ENCODE measurements at places on chromosomes 13 and 19.

GRCh38 chr13:26872525-26873385 lies 112.2 kb upstream of the GPR12 start:
- peak; percentile 26 for DNase-seq

DNA sequence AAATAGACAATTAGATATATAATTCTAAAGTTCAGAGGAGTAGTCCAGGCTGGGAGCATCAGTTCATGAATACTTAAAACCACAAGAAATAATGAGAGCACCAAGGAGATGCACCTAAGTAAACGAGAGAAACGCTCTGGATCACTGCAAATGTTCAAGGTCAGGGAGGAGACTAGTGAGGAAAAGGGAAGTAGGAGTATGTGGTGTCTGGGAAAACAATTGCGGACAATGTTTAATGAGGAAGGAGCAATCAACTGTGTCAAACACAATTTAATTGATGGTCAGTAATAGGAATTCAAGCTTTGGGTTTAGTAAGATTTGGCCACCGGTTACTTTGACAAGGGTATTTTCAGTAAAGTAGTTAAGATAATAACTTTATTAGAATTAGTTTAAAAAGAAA lies 652.2 kb downstream of the DACH1 start:
- no peak for DNase-seq

- DNase-seq: no peak
These were observed 495 bp downstream of the DCLK1 start for GRCh38 chr13:36130552-36131221.

DNA sequence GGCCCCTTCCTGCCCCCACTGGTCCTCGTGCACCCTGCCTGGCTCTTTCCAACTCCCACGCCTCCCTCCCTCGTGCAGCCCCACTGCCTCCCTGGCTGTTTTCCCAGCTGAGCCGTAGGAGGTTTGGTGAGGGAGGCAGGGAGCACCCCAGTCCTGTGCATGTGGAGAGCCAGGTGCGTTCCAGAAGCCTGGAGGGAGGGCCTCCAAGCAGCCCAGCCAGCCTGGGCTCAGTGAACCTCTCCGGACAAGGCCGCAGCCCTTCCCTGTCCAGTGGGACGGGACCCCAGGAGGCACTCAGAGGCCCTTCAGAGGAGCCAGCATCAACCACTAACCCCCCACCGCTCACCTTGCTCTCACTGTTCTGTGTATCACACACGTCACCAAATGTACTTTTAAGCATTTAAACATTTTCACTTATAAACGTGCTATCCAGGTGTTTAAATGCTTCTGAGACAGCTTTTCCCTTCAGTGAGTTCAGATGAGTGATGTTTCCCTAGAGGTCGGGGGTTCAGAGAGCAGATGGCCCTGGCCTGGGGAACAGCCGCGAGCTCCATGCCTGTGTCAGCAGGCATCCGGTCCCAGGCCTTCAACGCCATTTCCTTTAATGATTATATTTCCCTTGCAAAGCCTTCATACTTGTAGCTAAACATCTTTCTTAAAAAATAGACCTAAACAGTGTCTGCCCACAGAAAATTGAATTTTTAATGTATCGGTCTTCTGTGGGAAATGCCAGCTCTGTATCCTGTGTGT lies 122.6 kb downstream of the ATP11A start:
- no peak for DNase-seq

DNA sequence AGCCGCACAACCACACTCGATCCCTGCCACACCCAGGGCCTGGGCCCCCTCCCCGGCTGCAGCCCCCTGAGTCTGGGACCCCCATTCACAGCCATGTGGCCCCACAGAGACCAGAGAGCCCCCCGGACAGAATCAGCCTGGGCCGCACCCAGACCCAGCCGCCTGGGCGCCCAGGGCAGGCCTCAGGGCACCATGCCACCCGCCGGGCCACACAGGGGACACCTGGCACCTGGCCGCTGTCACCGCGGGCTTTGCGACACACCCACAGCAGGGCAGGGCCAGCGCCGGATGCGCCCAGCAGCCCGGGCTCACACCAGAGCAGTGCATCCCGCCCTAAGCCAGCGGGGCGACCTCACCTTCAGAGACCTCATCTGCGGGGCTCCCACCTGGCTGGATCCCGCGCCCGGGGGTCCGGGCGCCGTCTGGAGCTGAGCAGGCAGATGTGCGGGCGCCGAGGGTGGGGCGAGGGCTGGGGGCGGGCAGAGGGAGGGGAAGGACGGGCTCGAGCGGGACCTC lies 443 bp downstream of the TBXA2R start:
- DNase-seq: peak; percentile 64

- no peak for DNase-seq
These were observed 429.6 kb downstream of the RFC3 start for GRCh38 chr13:34247596-34247995.

DNA sequence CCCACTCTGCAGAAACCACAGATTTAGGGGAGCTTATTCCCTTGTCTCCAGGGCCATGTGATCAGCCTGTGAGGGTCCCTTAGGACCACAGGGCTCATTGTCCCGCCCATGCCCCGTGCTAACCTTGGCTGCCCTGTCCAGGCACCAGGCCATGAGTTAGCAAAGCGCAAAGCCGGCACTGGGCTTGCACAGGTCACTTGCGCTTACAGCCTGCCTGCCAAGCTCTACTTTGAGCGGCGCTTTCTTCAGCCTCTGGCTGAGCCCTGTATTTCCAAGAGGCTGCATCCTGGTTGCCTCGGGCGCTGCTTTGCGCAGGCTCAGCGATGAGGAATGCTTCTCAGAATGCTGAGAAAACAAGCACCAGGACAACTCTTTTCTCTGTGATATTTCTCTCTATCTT lies 188.0 kb downstream of the TDRD3 start:
- no peak for DNase-seq

DNA sequence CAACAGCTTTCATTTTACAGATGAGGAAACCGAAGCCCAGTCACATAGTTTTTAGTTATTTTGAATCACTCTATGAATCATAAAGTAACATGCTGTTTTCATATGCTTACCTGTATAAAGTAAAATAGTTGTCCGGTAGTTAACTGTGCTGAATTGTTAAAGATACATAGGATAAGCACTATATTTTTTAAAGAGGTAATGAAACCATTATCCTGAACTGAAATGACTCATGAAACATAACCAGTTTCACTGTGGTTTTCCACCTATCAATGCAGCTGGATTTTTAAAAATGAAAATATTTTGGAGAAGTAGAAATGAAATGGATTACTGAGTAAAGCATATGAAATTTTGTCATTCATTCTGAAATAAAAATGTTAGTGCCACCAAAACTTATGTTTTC lies 655.0 kb downstream of the OLFM4 start:
- DNase-seq: no peak

DNA sequence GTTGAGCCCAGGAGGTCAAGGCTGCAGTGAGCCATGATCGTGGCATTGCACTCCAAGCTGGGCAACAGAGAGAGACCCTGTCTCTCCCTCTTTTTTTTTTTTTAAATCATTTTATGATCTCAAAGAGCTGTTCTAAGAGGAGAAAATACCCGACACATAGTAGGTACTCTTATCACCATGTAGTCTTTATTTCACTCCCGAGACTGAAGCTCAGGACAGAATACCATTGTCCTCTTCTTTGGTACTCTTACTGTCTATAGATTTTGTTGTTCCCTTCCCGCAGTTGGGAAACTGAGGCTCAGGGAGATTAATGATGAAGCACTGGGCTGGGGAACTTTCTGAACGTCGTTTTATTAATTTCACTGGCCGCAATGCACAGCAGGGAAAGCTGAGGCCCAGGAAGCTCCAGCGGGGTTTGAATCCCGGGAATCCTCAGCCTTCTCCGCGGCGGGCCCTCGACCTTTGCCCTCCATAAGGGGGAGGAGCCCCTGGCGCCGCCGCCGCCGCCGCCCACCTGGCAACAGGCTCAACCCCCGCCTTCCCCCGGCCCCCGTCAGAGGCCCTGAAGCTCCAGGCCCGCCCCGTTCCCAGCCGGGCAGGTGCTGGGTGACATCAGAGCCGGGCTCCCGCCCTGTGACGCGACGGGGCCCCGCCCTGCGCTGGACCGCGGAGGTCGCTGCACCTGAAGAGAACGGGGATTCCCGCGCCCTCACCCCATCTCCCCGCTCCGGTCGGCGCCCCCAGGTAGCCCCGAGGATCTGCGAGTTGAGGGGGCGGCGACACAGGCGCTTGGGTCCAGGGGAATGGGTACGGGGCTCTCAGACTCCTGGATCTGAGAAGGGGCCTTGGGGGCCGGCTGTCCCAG lies 1.6 kb downstream of the MYH14 start:
- no peak for DNase-seq

GRCh38 chr13:75579529-75579928 lies 29.9 kb downstream of the UCHL3 start:
- no peak for DNase-seq

DNA sequence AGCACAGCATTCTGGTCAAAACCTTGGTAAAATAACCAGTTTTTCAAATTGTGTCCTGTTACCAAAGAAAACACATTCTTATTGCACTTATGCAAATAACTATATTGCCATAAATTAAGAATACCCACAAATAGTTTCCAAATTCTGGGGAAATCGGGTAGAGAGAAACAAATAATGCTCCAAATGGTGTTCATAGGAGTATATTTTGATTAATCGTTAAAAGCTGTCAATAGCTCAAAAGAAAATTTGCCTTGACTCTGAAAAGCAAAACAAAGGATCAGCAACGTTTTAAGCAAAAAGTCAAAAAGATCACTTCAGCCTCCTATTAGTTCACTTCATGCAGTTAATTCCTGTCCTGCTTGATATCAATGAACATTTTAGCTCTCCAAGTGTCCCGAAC lies 22.2 kb upstream of the CEACAM21 start:
- DNase-seq: no peak

GRCh38 chr13:68714292-68714691 lies 1393.3 kb upstream of the ATXN8OS start:
- no peak for DNase-seq

GRCh38 chr13:67277581-67277980 lies 47.4 kb upstream of the PCDH9 start:
- no peak for DNase-seq

GRCh38 chr19:46232029-46232428 lies 2.5 kb downstream of the IGFL1 start:
- DNase-seq: no peak

DNA sequence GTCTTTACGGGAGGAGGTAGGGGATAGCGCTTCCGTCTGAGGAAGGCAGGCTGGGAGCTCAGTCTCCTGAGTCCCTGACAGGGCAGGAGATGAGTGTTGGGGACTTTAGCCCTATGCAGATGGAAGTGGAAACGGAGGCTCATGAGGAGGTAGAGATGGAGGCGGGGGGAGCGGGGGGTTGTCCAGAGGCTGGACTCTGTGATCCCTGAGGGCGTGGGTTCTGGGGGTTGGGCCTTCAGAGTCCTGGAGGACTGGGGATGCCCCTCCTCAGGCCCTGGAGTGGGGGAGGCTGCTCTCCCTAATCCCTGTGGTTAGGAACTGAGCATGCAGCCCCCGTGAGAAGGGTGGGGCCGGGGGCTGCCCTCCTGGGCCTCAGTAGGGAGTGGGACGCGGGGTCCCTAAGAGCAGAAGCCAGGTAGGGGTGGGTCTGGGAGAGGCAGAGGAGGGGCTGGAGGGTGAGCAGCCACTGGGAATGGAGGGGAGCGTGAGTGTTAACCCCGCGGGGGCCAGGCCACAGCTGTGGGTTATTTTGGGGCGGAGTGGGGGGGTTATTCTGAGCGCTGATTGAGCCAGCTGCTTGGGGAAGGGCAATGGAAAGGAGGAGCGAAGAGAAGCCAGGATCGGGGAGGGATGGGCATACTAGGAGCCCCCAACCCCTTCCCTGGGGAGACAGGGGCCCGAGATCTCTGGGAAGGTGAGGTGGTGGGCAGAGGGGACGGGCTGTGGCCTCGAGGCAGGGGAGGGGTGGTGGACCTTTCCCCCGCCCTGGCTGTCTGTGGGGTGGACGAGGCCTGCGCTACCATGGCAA lies 2.8 kb downstream of the GRIN2D start:
- no peak for DNase-seq

- no peak for DNase-seq
These were observed 8.0 kb upstream of the SOX1 start for GRCh38 chr13:112058941-112059340.

GRCh38 chr19:5147978-5148793 lies 179.3 kb downstream of the KDM4B start:
- DNase-seq: no peak

DNA sequence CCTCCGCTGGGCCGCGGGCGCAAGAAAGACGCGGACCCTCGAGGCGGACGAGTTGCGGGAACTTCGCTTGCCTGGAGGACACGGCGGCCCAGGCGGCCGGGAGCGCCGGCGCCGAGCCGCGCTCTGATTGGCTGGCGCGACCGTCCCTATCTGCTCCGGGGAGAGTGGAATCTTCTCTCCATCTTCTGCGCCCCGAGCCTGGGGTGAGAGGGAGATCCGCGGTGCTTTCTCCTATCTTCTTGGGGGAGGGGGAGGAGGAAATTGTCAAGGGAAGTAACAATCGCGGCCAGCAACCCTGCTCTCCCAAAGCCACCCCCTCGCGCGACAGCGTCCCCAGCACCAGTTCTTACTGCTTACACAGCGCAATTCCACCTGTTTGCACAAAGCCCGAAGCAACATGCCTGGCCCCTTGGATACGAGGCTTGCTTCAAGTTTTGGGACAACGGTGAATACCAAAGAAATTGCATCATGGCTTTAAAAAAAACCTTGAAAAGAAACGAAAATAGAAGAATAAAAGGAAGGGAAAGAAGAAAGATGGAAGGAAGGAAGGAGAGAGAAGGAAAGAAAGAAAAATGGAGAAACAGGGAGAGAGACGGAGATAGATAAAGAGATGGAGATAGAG lies 4.8 kb downstream of the SOX21 start:
- no peak for DNase-seq

DNA sequence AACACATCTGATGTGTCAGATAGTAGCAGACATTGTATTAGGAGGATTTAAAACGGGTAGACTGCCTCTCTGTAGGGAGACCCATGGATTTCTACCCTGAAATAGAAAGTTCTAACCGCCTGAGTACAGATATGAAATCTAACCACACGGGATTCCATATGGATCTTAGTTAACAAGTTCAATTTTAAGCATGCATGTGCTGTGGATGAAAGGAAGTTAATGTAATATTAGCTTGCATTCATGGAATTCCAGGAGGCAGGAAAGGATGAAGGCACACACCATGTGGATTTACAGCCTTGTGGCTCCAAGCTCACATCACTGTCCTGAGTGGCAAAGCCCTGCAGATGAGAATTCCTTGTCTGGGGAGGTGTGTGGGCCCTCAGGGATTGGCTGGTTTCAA lies 120.6 kb upstream of the IRS2 start:
- no peak for DNase-seq

- no peak for DNase-seq
These were observed 235.9 kb downstream of the KLF12 start for GRCh38 chr13:73898276-73898675.

GRCh38 chr13:50357136-50357535 lies 341.9 kb downstream of the KCNRG start:
- DNase-seq: no peak
